ENCODE measurements at places on chromosomes 6 and 20.

- no peak for DNase-seq
These were observed 44.8 kb upstream of the F13A1 start for GRCh38 chr6:6365242-6365641.

DNA sequence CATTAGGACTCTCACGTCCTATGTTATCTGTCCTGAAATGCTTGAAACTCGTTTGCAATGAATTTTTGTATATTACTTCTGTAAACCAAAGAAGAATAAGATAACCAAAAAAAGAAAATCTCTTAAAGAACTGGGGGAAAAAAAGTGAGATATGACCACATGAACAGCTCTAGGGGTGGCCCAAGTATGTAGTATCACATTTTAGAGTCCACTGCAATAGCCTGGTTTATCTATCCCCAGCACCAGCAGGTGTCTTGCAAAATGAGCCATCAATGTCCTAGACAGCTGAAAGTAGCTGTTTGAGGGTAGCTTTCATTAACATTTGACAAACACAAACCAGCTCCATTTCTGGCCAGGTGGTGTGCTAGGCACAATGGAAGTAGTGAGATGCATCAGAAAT, 102.8 kb downstream of the PXDC1 start:
- no peak for DNase-seq

- no peak for DNase-seq
These were observed 828 bp upstream of the SULF2 start for GRCh38 chr20:47785854-47786764.

DNA sequence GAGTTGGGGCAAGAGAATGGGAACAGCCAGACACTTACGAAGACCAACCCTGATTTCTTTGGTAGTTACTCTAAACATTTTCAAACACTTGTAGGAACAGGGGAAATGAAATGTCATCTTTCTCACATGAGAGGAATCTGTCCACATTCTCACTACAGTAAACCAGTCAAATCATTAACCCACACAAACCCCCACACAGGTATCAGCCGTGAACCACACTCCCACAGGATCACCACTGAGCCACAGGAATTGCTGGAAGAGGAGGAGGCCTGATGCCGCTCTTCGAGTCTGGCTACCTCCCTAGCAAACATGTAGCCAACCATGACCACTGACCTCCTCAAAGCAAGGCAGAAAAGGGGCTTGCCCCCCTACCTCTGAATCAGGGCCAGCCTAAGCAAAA, 6.9 kb upstream of the RSPO3 start:
- DNase-seq = no peak

DNA sequence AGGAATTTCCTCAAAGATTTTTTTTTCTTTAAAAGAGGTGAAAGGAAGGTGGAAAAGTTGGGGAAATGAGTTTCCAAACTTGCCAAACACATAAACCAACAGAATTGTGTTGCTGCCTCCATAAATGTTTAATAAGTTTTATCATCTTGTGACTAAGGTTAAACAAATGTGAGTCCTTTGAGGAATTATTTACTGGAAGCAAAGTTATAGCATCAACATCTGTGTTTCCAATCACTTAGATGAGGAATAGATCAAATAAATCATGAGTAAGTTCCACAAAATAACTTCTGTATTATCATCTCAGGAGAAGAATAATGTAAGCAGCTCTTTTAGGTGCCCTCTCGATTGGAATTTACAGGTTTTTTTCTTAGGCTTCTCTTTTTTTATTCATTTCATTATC, 20.5 kb downstream of the TSHZ2 start:
- DNase-seq = no peak

GRCh38 chr6:52325695-52326471, 36.1 kb upstream of the PAQR8 start:
- DNase-seq = no peak

Data from NCI-H446 (cell line).